ENCODE measurements at places on chromosomes 13 and 19.

DNA sequence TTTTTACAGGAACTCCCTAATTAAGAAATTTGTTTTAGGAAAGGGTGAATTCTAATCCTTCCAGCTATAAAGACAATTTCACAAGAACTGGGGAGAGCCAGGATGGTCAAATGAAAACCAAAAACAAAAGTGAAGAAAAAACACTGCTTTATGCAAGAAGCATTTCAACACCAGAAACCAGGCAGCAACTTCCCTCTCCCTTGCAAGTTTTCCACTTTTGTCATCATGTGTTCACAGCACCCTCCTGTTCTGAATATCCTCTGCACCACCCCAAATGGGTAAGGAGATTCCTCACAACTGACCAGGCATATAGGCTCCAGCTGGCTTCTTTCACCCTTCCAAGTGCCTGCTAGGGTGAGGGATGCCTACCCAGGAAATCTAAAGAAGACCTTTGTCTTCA lies 328.1 kb downstream of the TBC1D4 start:
- no peak for DNase-seq

GRCh38 chr13:24004142-24004899 lies 107.0 kb upstream of the C1QTNF9B start:
- DNase-seq = no peak

DNA sequence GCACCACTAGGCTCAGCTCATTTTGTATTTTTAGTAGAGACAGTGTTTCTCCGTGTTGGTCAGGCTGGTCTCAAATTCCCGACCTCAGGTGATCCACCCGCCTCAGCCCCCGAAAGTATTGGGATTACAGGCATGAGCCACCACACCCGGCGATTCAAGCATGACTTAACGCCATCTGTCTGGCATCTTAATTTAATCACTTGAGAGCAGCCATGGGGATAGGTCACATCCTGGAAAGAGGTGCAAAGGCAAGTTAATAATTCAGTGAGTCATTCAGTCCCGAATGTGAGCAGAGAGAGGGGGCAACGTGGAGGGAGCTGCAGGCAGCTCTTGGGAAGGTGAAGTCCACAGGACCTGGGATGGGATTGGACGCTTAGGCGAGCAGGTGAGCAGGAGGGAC lies 31.7 kb upstream of the USP29 start:
- no peak for DNase-seq

- no peak for DNase-seq
Measured at GRCh38 chr19:13303381-13304129, 153.3 kb downstream of the IER2 start.

DNA sequence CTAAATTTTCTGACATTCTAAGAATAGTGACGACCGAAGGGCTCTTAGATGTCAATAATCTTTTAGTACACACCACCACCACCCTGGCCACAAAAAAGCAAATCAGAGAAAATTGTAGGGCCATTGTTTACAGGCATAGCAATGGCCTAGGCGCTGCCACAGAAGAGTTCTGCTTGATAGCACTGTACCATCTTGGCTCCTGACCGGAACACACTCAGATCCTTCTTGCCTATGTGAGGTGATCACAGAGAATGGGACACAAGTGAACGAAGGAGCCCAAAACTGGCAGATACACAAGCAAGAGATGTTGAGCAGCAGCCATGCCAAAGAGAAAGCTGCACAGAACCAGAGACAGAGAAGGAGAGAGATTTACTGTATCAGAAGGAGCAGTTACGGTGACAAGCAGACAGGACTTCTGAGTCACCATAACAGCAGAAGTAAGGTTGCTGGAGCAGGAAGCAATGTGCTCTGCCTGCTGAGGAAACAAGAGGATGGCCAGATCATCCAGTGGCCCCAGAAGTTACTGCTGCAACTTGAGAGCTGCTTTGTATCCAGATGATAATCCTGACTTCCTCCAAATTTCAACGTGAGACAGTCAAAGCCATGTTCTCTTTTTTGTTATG lies 105.2 kb downstream of the SLITRK6 start:
- no peak for DNase-seq

DNA sequence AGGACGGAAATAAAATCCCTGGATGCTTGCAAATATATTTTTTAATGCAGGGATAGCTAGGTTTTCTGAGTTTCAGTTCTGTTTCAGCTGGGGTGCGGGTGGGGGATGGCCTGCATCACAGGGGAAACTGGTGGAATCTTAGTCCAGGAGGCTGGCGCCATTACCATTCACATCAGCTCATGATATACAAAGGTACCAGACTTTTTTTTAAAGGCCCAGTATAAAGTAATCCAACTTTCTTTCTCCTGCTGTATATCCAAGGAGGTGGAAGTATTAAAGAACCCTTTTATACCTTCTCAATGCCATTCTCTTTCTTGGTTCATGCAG lies 343.8 kb downstream of the KCNRG start:
- DNase-seq = no peak

- no peak for DNase-seq
Measured at GRCh38 chr19:29639086-29639485, 26.2 kb upstream of the PLEKHF1 start.

DNA sequence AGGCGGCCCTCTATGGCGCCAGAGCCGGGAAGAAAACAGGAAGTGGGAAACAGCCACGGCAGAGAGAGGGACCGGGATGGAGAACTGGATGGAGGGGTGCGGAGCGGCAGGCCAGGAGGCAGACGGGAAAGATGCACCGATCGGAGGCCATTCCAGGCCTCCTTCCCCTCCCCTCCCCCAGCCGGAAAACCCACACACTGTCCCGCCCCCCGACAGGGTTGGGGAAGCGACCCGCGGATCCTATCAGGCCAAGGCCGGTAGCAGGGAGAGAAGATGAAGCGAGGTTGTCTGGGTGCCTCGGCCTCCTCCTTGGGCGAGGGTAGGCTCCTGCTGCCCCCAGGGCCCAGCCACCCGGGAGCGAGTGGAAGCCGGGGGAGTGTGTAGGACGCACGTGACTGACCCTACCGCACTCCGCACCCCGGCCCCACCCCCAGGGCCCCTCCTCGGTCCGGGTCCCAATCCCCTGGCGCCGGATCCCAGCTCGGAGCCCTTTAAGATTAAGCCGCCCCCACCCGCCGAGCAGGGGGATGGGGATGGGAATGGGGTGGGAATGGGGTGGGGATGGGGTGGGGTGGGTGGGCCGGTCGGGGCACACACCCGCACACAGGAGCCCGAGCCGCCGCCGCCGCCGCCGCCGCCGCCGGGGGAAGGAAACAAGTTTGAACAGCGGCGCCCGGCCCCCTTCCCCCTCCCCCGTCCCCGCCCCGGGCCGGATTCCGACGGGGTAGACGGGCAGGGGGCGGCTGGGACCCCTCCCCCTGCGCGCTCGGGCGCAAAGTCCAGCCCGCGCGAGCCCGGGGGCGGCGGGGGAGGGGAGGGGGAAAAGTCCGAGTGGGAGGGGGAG lies 1.5 kb downstream of the ERF start:
- DNase-seq = peak; percentile 58

DNA sequence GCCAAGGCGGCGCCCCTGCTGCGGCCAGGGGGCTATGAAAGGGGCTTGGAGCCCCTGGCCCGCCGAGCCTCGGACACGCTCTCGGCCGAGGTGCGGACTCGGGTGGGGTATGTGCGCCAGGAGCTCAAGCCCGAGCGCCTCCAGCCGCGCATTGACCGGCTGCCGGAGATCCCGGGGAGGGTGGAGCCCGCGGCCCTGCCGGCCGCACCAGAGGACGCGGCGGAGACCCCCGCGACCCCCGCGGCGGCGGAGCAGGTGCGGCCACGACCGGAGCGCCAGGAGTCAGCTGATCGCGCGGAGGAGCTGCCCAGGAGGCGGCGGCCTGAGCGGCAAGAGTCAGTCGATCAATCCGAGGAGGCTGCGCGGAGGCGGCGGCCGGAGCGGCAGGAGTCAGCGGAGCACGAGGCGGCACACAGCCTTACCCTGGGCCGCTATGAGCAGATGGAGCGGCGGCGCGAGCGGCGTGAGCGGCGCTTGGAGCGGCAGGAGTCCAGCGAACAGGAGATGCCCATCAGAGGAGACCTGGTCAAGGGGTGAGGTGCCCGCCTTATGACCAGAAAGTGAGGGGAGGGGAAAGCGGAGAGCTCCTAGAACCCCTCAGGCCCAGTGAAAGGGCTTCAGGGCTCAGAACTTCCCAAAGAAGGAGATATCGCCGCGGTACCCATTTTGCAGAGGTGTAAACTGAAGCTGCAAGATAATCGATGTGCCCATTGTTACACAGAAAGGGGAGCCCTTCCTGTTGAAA lies 8.8 kb upstream of the SHKBP1 start:
- DNase-seq = no peak

All from NCI-H748 treated with DMSO at 0.1 percent for 48 hours (cell line).